ENCODE measurements at places on chromosomes 1 and 21.

DNA sequence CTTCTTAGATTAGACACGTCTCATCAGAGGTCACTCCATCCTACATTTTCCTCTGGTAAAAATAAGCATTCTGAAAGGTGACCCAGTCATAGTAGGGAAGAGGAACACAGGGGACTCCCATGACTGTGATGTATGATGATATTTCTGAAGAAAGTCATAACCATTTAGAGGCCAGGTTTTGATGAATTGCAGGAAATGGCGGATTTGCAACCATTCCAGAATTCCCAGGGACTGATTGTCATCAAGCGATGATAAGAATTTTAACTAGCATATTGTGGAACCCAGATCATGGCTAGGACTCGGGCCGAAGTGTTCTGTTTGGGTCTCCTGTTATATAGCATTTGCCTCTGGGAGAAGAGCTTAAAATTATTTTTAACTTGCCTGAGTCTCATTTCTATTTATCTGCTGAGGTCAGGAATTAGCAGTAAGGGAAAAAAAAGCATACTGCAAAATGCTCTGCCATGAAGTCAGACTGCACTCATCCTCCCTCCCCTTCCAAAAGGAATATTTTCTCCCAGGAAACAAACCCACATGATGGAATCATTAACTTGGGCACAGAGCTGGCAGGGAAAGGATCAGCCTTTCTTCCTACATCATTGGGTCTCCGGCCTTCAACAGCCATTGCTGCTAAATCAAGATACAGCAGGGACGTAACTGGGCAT lies 286.7 kb downstream of the HLX start:
- DNase-seq: no peak
- peaks cover 11% of the 10 kb centered on the region for H3K4me1 ChIP-seq
- H3K36me3 ChIP-seq: no peaks in the 10 kb centered on the region
- no peak overlapping the region for H3K4me3 ChIP-seq
- no peak overlapping the region for H3K27ac ChIP-seq
- peaks cover 20% of the 10 kb centered on the region for H3K27me3 ChIP-seq

DNA sequence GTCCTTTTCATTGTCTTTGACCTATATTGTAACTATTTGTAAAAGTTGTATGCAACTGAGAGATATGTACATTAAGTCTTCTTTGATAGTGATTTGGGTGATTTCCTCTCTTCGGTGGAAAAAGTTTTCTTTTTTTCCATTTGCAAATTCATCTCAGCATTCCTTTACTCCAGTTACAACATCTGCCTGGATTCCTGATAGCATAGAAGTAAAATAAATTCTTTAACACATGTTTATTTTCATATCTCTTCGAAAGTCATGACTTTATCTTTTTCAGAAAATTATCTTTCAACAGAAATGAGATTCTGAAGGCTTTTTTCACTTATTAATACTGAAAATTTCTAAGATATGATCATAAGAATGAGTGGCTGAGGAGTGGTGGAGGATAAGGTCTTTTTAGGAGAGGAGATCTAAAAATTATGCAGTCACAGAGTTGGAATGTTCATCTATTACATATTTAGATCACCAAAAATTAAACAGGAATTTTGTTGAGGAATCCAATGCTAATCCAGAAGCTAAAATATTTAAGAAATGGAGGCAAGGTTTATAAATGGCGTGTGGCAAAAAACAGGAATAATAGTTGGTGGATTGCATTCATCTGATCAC lies 400.5 kb downstream of the KCNT2 start:
- no peaks in the 10 kb centered on the region for H3K36me3 ChIP-seq
- DNase-seq: no peak
- H3K27me3 ChIP-seq: no peaks in the 10 kb centered on the region

DNA sequence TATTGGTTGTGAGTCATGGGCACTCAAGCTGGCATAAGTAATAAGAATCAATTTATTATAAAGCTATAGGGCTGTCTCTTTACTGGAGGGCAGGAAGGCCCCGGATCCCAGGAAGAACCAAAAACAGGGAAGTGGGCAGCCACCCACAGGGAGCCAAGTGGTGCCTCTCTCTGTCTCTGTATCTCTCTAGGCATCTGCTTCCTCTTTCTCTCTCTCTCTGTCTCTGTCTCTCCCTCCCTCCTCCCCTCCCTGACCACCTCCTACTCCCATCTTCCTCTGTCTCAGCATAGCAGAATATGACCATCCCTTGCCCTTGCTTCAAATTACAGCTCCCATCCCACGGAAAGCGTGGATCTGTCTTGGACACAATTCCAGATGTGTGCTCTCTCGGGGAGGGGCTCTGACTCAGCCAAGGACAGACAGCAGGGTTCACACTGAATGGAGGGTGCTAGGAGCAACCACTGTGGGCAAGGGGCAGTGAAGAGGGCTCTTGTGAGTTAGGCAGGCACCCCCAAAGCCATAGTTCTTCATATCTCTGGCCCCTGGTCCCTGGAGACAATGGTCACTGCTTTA lies 80.4 kb upstream of the LPGAT1 start:
- H3K4me1 ChIP-seq: no peaks in the 10 kb centered on the region
- peaks cover 10% of the 10 kb centered on the region for H3K27me3 ChIP-seq
- no peak for DNase-seq
- no peak overlapping the region for H3K4me3 ChIP-seq

GRCh38 chr1:222620566-222620965 lies 2.7 kb downstream of the MIA3 start:
- H3K27ac ChIP-seq: no peak overlapping the region
- no peak for DNase-seq
- H3K27me3 ChIP-seq: peaks cover 1% of the 10 kb centered on the region
- H3K4me3 ChIP-seq: no peak overlapping the region

GRCh38 chr1:68384872-68385411 lies 64.8 kb downstream of the RPE65 start:
- no peaks in the 10 kb centered on the region for H3K4me1 ChIP-seq
- no peaks in the 10 kb centered on the region for H3K27me3 ChIP-seq
- H3K4me3 ChIP-seq: no peak overlapping the region
- no peak for DNase-seq
- H3K27ac ChIP-seq: no peak overlapping the region

- H3K4me1 ChIP-seq: no peaks in the 10 kb centered on the region
- H3K27ac ChIP-seq: no peak overlapping the region
- H3K4me3 ChIP-seq: no peak overlapping the region
- no peaks in the 10 kb centered on the region for H3K27me3 ChIP-seq
- no peak for DNase-seq
Measured at GRCh38 chr1:102472520-102472919, 475.8 kb upstream of the OLFM3 start.

All from activated naive CD8-positive, alpha-beta T cell treated with anti-CD3 and anti-CD28 coated beads, Interleukin-2, amount 50 U/mL, for 24 hours (primary cell).